AG08396 (cell line): ENCODE measurements at places on chromosomes 3 and 15.

DNA sequence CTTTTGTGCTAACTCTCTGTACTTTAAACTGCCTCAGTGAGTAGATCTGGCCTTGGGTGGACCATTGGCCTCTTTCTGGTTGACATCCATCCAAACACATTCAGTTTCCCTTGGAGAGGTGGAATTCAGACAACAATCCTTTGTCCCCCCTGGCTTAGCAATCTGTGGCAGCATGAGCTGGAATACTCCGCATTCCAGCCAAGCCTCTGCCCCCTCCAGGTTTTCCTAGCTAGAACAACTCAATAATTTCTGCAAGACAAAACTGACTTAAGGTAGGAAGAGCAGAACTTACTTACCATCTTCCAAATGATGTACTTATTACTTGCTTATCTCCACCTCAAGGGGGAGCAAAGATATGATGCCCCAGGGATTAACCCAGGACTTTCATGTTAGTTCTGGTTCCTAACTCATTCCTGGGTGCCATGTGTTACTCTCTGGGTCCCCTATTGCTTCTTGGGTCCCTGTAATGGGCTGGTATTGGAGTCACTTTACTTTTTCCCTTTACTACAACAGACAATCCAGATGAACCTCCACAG, 21.8 kb upstream of the IL16 start:
- no peak for DNase-seq

DNA sequence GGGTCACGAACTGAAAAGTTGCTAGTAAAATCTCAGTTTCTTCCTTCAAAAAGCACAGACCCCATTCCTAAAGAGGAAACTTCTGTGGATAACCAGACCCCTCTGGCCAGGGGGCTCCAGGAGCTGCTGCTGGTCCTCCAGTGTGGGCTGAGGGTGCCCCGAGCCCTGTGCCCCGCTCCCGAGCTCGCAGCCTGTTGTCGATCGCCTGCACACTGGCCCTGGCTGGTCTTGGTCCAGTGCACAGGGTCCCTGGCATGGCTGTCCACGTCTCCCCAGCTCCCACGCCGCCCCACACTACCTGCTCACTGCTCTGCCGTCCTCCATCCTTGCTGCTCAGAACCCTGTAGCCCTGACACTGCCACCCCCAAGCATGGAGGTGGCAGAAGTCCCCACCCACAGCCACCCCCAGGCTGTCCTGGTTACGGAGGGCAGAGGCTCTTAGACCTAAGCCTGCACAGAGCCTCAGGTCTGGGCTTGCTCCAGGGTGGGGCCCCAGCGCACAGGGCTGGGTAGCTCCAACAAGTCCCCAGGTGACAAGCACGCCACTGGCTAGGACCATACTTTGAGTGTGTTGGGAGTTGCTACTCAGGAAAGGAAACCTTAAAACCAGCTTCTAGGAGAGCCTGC, 87.0 kb downstream of the PLXNA1 start:
- no peak for DNase-seq

DNA sequence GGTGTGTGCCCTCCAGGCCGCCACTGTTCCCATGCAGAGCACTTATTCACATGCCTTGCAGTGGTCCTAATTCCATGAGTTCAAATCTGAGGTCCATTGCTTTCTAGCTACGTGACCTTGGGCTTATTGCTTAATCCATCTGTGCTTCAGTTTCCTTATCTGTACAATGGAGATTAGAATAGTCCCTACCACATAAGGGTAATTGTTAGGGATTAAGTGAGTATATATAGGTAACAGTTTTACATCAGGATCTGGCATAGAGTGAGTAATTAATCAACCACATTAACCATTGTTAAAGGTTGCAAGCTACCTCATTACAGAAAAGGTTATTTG, 7.6 kb downstream of the CPN2 start:
- no peak for DNase-seq

DNA sequence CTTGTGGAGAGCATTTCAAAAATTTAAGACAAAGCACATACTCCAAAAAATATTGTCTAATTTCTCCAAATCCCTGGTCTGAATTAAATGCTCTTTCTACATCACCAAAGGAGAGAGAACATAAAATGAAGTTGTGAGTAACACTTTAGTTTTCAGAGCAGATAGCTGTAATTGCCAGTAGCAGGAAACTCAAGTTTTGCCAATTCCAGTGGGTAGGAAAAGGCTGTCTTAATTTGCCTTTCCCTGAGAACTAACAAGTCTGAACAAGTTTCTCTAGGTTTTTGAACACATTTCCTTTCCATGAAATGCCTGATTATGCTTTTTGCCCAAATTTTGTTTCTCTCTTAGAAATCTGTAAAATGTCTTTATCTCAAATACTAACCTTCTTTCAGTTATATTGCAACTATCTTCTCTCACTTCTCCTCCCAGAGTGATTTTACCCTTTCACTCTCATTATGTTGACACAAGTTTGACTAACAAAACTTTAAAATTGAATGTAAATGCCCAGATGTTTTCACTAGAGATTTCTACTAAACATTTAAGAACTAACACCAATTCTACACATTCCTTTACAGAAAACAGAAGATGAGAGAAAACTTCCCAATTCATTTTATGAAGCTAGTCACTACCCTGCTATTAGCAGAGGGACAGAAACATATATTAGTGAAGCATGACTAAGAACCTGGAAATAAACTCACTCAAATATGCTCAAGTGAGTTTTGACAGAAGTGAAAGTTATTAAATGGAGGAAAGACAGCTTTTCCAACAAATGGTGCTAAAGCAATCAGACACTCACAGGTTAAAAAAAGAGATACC, 38.4 kb downstream of the RFX7 start:
- no peak for DNase-seq

GRCh38 chr3:87553058-87553457, 276.7 kb upstream of the POU1F1 start:
- no peak for DNase-seq

DNA sequence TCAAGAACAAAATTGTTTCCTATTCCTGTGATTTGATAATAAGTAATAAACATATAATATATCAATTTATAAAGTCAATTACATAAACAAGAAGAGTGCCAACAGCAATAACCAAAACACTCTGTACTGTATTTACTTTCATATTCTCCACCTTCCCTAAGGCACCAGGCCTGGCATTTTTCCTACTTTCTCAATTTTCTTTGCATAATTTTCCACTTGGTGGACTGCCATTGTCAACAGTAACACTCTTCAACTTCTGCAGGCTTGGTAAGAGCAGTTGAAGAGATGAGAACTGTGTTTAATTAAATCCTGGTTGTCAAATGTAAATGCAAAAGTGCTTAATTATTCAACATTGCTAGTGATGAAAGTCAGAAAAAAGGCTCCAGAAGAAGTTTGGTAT, 229.8 kb upstream of the PLSCR5 start:
- no peak for DNase-seq

- DNase-seq: no peak
Measured at GRCh38 chr15:56192659-56193442, 50.8 kb downstream of the RFX7 start.
